ENCODE measurements at places on chromosomes 7 and 10.

DNA sequence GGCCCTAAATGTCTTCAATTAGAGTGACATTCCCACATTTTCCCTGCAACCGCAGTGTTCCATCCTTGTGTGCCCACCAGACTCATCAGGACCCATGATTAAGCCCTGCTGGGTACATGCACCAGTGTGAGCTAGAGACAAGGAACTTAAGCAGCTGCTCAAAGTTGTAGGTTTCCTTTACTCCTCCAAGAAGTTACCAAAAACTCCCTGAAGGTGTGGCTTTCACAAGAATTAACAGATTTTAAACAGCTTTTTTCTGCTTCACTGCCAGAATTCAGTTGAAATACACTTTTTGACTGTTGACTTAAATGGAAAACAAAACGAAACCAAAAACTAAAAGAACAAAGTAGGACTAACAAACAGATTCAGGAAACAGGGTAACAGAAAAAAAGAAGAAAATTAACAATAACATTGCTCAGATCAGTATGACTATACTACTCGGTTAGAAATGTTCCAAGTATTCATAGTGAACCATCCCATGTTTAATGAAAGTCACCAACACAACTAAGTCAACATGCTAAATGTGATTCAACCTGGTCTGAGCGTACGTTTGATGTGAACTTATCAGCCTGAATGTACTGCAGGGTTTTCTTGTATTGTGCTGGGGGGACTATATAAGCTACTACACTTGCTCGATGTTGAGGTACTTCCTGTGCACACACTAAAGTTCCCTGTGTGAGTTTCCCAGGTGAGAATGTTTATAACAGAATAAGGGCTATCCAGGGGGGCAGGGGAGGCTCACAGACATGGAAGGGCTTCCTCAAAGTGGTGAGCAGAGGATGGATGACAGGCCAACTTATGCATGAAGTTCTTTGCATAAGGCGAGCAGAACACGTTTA lies 22.2 kb downstream of the SLC37A3 start:
- no peak for DNase-seq

GRCh38 chr10:79445977-79446757 lies 743 bp upstream of the ZCCHC24 start:
- DNase-seq, result no peak

GRCh38 chr10:103244666-103245271 lies 918 bp upstream of the RPEL1 start:
- DNase-seq, result peak; percentile 58

DNA sequence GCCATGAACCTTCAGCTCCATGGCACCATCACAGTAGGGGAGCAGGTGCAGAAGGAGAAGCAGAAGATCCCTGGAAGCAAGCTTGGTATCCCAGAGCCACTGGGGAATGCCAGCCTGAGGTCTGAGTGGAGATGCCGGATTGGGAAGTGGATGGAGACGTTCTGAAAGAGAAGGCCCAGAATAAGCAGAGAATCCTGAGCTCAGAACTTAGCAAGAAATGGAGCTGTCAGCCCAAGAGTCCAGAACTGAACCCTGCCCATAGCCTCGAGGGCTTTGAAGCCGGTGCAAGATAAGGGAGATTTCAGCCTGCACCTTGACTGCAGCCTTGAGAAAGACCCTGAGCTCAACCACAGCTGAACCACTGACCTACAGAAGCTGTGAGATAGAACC lies 13.9 kb upstream of the GDF10 start:
- no peak for DNase-seq

DNA sequence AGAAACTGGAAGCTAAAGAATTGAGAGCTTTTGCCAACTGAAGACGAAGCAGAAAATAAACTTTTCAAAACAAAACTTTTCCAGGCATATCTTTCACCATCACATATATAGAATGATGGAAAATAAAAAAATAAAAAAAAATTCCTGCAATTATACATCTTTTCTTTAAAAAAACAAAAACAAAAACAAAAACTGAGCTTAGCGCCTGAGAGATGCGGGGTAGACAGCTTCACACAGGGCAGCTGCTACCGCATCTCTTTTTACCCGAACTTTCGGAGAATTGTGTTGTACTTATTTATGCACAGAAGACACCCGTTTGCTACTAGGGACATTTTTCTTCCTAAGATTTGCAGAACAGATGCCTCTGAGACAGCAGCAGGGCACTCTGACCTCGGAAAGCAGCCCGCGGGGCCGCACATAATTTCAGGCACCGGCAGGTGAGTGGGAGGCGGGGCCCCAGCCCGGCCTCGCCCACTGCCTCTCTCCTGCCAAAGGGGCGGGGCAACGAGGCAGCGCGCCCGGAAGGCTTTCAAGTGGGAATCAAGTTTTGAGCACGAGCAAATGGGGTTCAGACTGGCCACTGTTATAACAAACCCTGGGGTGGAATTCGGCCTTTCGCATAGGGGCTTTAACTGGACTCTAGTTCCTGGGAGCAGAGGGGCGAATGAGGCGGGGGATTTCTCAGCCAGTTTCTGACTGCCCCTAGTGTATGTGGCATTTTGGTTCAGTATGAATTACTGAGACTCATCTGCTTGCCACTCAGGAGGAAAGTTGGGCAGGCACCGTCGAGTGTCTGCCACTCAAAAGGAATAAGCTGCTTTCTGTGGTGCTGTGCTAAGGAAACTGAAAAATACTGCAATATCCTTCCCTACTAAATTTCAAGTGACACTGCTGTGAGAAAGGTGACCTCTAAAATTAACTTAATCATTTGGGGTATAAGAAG lies 18.5 kb upstream of the FAM133B start:
- DNase-seq, result no peak

Measured in fibroblast of lung (primary cell).